ENCODE measurements at places on chromosomes 3 and 15. TPM values are rescaled to one million over a fixed set of nuclear protein-coding genes. Genes with fewer than 3 reads are reported as not detected.

The AP4E1 gene
- 2.5 TPM for polyA plus RNA-seq

The GOLGA8T gene
- polyA plus RNA-seq = 0.32 TPM

The CTXND1 gene
- 0.43 TPM for polyA plus RNA-seq

The SAMMSON gene
- not detected for polyA plus RNA-seq

The PLD1 gene
- polyA plus RNA-seq = 17.0 TPM

The NUDT16 gene
- polyA plus RNA-seq = 23.6 TPM

The BOC gene
- 5.2 TPM for polyA plus RNA-seq

The ADIPOQ gene
- polyA plus RNA-seq = 9.3 TPM

DNA sequence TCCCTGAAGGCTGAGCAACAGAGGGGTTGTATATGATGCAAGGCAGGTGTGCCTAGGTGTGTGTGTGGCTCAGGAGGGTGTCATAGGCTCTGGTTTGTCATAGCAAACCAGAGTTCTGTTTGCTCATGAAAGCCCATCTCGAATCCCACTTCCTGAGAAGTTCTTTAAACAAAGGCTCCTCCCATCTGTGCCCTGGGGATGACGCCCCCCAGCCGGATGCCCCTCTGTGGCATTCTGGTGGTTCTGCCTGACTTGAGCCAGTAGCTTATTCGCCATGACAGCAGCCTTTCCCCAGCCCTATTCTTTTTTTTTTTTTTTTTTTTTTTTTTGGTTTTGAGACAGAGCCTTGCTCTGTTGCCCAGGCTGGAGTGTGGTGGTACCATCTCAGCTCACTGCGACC lies 45.4 kb downstream of the PDIA5 start:
- DNase-seq = no peak

DNA sequence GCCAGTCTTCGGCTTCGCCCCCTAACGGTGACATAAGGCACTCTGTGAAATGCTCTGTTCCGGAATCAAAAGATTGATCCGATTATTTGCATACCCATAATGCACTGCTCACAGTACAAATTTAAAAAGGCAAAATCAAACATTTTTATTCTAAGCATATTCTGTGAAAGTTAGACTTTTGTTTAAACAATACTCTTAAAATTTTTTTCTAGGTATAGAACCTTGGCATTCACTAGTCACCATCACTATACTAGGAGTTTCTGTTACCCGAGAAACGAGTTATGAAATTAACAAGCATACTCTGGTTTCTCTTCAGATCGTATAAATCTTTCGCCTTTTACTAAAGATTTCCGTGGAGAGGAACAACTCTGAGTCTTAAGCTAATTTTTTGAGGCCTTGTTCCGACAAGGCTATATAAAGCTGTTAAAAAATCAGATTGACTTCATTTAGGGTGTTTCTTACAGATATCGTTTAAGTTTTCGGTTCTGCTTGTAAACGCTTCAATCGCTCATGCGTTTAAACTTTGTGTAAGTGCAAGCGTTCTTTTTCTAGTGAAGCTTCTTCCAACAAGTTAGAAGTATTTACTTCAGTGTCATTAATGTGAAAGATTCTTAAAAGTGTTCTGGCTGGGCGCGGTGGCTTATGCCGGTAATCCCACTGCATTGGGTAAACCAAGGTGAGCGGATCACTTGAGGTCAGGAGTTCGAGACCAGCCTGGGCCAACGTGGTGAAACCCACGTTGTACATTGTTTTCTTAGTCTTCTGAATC lies at the start of gene RNU5B-1:
Gene RNU5B-1 (plus strand): TSS at position 297 of the 769 bp plus-strand sequence.
- peak; percentile 81 for DNase-seq

DNA sequence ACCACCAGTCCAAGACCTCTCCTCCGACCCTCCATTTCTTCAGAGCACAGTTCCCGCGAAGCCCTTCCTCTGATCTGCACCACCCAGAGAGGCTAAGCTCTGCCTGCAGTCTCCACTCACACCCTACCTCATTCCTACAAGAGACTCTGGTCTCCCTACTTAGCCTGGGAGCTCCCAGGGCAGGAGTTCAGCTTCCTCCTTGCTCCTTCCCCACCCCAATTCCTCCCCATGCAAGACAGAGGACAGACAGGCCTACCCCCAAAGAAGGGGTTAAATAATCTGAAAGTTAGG lies 12.6 kb upstream of the VIPR1 start:
- DNase-seq = no peak

- no peak for DNase-seq
Observed at GRCh38 chr15:35738370-35738769, 192.4 kb upstream of the DPH6 start.

DNA sequence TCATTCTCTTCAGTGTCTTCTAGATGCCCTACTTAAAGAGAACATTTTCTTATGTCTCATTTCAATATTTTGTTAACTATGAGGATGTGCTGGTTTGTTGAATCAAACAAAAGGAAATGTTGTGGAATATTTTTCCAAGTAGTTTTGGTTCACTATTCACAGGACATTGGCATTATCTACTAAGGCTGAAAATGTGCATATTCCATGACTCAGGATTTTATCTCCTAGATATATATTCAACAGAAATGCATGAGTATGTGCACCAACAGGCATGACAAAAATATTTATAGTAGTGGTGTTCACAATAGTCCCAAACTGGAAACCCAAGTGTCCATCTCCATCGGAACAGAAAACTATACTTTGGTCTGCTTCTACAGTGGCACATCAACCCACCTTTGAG lies 16.7 kb upstream of the NR1I2 start:
- DNase-seq = no peak

GRCh38 chr3:55964491-55964985 lies 477.4 kb upstream of the WNT5A start:
- no peak for DNase-seq

DNA sequence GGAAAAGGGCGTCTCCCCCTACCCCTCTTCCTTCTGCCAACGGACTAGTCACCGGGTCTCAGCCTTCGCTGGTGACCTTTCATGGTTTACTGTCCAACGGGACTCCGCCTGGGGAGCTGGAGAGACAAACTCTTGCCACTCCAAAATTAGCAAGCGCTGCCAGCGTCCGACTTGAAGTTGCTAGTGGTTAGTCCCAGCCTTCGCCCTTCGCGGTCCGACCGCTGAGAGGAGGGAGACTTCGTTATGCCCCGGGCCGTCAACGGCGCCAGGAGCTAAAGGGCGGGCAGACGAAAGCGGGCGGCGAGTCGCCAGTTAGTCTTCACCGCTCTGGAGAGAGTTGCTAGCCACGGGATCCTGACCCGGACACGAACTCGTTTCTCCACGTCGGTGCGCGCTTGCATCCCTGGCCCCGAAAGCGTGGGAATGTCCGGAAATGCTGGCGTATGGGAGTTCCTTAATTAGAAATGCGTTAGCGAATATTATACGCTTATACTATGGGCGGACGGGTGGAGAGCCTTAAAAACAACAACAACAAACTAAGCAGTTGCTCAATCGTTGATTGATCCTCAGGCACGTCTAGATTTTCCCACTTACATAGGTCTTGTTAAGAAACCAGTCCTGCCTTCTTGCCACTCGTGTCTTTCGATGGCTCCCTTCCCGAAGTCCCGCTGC lies 716 bp downstream of the SMC4 start:
- peak; percentile 44 for DNase-seq

DNA sequence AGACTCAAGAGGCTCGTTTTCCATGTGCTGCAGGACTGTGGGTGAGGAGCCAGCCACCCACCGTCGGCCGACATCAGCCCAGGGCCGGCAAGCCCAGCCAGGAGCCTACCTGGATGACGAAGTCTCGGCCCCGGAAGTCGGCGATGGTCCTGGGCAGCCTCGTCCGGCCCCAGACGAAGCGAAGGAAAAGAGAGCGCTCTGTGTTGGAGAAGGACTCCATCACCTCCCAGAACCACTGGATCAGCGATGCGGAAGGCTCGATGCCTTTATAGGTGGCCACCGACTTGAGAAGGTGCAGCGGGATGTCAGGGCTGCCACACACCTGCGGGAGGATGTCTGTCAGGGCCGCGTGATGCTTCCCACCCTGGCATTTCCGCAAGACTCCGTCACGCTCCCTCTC lies 13.8 kb upstream of the OCA2 start:
- no peak for DNase-seq

- no peak for DNase-seq
Observed at GRCh38 chr15:64637412-64637811, 138.0 kb downstream of the RBPMS2 start.

- no peak for DNase-seq
Observed at GRCh38 chr3:16073203-16073602, 101.3 kb upstream of the GALNT15 start.

GRCh38 chr15:69475769-69476358 lies 23.2 kb downstream of the RPLP1 start:
- DNase-seq = peak; percentile 74

DNA sequence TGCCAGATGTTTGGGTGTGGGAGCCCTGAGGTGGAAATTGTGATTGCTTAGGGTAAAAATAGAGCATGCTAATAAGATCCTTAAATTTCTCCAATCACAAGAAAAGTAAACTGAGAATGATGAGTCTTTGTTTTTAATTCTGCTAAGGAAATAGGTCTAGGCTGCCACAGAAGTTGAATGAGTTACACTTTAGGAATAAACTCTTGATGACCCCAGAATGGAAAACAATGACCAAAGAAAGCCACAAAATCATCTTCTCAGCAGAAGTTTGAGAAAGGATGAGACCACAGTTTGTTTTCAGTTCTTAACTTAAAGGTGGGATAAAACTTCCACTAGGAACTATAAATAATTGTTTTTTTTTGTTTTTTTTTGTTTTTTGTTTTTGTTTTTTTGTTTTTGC lies 164.6 kb upstream of the BCL6 start:
- no peak for DNase-seq

DNA sequence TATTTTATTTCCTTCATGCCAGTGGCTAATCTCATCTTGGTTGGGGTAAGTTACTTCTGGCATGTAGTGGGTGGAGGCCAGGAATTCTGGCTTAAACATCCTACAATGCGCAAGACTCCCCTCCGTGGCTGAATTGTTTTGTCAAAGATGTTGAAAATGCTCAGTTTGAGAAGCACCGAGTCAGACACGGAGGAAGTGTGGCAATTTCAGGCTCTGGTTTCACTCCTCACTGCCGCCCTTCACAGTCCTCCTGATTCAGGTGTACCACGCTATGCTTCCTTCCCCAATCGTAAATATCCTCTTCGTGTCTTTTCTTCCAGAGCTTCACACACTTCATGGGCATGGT lies 150.7 kb downstream of the OPA1 start:
- DNase-seq = no peak

GRCh38 chr3:128324911-128325592 lies 141.6 kb downstream of the DNAJB8 start:
- DNase-seq = no peak

- no peak for DNase-seq
Observed at GRCh38 chr15:93451822-93452221, 362.8 kb upstream of the RGMA start.
